ENCODE measurements at places on chromosomes 1 and 21.

GRCh38 chr1:110412576-110412975, 5.1 kb upstream of the LAMTOR5 start:
- DNase-seq: peak; percentile 86

- no peak for DNase-seq
These were observed 17.9 kb downstream of the TNFRSF25 start for GRCh38 chr1:6447818-6448748.

- no peak for DNase-seq
These were observed 166.3 kb downstream of the BARHL2 start for GRCh38 chr1:90550626-90551406.

DNA sequence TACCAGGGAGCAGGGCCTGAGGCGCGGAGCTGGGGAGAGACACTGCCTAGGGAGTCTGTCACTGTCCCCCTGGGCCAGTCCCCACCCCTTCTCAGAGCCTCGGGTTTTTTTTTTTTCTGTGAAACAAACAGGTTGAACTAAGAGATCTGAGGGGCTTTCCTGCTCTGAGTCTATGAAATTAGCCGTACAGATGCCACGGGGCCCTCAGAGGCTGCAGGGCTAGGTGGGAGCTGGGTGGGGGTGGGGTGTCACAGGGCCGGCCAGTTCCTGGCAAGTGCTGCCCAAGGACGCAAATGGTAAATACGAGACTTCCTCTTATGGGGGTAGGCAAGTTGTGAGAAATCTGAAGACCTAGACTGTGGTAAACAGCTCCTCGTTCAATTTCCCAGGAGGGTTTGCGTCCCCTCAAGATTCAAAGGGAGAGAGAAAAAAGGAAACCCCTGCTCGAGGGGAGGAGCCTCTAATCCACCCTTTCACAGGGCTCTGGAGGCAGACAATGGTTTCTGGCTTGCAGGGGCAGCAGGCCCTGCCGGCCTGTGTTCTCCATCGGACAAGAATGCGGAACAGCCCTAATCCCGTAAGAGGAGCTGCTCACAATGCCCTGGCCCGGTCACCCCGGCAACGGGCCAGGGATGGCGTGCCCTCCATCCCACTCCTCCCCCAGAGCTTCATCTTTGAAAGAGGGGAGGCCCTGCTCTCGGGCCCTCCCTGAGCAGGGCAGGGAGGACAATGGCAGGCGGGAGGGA, 7.8 kb downstream of the NUAK2 start:
- DNase-seq: no peak

DNA sequence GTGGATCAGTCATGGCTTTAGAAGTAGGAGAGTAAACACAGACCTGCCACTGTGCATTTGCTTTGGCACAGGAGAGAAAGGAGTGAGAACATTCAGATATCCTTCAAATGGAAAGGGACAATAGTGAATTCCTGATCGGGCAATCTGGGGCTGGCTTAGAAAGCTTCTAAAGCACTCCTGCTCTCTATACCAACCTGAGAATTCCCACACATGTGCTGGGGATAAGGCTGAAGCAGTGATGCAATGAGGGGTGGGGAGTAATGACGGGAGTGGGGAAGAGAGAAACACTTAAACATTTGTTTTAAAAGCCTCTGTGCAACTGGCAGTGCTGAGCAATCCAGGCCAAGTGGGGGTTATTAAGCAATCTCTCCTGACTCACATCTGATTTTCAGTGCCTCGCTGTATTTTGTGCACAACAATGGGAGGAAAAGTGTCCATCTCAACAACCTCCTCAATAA, 108.8 kb downstream of the KIAA0319L start:
- no peak for DNase-seq

- no peak for DNase-seq
These were observed 154.1 kb downstream of the TRABD2B start for GRCh38 chr1:47843059-47843458.

DNA sequence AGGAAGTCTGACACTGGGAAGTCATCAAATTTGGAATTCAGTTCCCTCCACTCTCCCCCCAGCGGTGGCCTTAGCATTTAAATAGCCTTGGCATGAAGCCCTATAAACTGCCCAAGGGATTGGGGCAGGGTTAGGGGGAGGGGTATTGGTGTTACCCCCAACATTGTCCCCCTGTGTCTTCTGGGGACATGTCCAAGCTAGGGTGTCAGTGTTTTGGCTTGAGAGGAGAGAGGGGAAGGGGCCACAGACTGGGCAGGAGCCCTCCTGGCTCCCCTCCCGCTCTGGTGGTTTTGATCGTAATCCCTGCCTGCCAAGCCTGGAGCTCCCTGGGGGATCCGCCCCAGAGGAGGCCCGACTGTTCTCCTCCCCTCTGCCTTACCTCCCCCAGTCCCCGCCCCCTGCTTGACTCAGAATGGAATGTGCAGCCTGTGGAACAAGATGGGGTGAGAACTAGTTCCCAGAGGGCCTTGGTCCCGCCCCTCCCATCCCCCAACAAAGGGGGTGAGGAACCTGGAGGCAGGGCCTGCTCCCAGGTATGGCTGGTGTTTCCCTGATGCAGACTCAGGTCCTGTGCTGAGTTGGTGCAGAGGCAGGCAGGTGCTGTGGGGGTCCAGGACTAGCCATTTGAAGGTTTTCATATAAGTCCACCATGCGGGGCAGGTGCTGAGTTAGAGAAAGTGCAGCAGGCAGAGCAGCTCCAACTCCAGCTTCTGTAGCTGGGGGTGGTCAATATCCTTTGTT, 7.4 kb downstream of the SOX13 start:
- DNase-seq: no peak

GRCh38 chr1:74199504-74199903, 1.5 kb downstream of the FPGT start:
- no peak for DNase-seq

- DNase-seq: no peak
These were observed 2.7 kb downstream of the RAB29 start for GRCh38 chr1:205772607-205773032.

DNA sequence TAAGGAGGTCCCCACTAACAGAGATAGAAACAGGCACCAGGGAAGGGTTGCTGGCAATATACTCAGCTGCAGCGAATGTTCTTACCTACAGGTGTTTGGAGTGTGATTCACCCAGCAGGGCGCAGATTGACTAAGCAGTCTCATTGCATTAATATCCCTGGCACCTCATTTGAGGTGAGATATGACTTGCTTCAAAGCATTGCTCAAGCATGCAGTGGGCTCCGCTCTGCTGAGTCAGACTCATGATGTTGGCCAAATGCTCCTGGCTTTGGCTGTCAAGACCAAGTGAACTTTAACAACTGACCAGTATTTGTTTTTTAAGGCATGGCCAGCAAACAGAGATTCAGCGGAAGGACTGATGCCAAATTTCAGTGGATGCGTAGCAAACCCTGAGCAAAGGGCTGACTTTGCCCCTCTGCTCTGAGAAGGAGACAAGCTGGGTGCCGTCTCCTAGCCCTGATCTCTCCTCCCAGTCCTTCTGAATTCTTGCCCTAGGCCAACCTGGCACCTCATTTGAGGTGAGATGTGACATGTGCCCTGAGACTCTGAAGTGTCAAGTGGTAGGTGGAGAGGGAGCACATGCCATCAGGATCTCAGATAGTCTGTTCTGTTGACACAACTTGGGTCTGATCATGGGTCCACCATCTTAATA, 187.1 kb upstream of the COA6 start:
- DNase-seq: no peak

- no peak for DNase-seq
These were observed 107.5 kb downstream of the SPAG17 start for GRCh38 chr1:118077331-118078045.

GRCh38 chr1:34370748-34371147, 194.0 kb downstream of the C1orf94 start:
- no peak for DNase-seq

DNA sequence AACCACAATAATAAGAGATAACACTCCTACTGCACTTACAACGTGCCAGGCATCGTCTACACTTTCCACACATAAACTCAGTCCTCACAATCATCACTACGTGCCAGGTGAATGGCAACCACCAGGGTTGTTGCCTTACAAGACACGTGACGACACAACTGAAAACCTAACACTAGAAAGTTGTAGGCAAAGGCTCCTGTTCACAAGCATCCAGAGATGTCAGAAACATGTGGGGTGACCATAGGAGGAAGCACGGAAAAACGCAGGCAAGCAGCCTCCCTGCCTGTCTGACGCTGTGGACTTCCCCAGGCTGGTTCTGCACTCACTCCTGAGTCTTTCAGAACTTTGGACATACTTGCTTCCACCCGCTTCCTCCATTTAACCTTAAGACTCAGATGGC, 7.0 kb downstream of the CAPZB start:
- DNase-seq: no peak

- no peak for DNase-seq
These were observed 25.6 kb downstream of the PRSS38 start for GRCh38 chr1:227841096-227841495.

DNA sequence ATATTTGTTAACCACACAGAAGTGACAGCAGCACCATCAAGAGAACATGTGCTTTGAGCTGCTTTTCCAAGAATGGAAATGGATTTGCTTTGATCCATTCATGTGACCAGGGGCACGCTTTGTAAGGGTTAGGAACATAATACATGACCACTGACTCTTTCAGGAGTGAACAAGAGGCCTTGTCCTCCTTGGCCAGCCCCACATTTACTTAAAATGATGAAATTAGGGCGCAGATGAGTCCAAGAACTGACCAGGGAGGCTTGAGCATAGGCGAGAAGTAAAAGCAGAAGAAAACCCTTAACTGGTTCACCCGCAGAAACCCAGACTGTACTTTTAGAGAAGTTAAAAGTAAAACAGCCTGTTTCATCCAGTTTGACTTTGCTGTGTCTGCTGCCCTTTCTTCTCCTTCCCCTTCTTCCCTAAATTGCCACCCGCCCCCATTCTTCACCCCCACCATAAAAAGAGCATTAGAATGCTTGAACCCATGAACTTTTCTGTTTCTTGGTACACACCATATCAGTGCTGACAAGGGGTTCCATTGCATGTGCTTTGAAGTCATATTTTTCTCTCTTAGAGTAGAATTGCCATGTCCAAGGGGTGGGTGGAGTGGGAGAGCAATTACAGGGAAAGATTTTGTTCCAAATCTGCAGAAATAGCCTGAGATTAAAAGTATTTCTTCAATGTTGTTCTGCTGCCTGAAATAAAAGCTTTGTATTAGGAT, 2.6 kb upstream of the GLUL start:
- no peak for DNase-seq

DNA sequence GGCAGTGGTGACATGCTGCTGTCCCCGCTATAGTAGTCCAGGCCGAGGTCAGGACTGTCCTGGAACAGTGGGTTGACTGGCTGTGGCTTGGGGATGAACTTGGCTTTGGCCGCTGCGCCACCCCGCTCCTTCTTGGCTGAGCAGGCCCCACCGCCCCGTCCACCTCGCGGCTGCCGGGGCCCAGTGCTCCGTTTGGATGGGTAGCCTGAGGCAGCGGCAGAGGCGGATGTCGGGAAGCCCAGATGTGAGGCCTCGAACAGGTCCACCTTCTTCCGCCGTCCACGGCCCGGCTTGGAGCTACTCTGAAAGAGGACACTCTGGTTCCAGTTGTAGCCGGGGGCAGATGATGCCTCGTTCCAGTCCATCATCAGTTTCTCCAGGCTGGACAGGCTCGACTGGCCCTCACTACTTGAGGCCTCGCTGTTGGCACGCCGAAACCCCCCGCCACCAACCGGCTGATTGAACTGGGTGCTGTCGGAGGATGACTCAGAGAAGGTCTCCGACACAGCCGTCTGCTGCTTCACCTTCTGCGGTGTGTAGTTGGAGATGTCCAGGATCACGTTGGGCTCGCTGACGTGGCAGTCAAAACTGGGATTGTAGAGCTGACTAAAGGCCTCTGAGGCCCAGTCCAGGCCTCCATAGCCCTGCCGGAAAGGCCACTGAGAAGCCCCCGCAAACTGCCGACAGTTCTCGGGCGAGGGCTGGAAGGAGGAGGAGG, 55.6 kb downstream of the AHDC1 start:
- no peak for DNase-seq

GRCh38 chr1:19557609-19558051, 72.3 kb upstream of the CAPZB start:
- DNase-seq: no peak

- no peak for DNase-seq
These were observed 1.2 kb downstream of the EFNA1 start for GRCh38 chr1:155128755-155129473.

- DNase-seq: no peak
These were observed 112.6 kb downstream of the SEC16B start for GRCh38 chr1:177857285-177857684.

DNA sequence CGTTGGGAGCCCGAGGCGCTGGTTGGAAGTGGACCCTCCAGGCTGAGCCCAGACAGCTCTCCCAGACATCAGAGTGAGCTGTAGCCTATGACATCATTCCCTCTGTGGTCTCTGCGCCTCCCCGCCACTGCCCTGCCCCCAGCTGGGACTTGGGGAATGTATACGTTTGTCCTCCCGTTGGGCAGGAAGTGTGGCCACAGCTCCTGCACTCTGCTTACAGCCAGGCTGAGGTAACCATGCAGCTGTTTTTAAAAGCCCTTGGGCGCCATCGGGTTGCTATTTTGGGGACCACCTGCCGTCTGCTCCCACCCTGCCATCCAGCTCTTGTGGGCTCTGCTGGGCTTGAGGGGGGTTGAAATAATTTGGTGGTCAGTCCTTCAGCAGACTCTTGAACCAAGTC, 7.8 kb downstream of the VASH2 start:
- DNase-seq: no peak

DNA sequence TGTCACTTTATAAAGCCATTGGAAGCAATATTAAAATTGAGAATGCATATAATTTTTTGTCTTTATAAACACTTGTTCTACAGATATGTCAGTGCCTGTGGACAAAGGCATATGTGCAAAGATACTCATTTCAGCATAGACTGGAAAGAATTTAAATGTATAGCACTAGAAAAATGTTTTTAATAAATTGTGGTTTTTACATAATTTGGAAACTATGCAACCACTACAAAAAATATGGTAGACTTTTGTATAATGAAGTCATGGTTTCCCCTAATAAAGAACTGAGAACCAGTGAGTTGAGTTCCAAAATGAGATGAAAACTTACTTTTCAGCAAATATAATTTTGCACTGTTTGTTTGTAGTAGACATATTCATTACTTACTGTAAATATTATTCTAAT, 48.5 kb downstream of the BRINP3 start:
- no peak for DNase-seq

- no peak for DNase-seq
These were observed 13.7 kb upstream of the RHEX start for GRCh38 chr1:206039046-206039973.

DNA sequence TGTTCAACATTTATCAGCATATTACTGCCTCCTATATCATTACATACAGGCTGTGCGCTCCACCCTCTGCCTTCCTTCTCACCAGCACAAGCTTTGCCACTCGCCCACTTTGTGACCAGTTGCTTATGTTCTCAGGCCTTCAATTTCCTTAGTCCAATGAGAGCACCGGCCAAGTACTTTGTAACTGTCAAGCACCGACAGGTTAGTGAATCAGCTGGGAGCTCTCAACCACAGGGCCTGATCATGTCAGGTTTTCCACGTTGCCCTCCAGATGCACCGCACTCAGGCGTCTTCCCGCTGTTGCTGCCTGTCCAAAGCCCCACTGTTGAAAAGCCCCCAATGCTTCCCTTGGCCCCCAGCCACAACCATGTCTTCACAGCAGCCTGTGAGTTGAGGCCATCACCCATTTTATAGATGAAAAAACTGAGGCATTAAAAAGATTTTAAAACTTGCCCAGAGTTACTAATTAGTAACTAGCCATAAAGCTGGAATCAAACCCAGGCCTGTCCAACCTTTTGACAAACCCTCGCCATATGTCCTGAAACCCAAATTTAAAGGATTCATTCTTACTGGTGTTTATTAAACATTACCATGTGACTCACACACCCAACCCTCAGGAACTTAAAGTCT, 3.4 kb upstream of the KCNN3 start:
- DNase-seq: no peak
